ENCODE measurements at places on chromosomes 1 and 21.

DNA sequence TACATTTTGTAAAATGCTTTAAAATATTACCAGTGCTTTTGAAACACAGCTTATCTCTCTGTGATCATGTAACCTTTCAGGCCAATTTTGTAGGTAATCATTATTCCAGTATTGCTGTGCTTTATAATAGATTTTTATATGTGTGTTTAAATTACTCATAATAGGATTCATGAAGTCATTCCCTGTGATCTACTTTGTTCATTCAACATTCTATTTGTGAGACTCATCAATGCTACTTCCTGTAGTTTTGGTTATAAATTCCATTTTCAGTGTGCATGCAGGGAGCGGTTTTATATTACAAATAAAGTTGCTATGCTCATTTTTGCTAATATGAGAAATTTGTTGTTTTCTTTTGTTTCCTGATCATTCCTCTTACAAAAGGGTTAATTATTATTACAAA, 4.1 kb upstream of the OR2M5 start:
- DNase-seq: no peak

GRCh38 chr1:96962216-96962615, 240.6 kb downstream of the PTBP2 start:
- no peak for DNase-seq

DNA sequence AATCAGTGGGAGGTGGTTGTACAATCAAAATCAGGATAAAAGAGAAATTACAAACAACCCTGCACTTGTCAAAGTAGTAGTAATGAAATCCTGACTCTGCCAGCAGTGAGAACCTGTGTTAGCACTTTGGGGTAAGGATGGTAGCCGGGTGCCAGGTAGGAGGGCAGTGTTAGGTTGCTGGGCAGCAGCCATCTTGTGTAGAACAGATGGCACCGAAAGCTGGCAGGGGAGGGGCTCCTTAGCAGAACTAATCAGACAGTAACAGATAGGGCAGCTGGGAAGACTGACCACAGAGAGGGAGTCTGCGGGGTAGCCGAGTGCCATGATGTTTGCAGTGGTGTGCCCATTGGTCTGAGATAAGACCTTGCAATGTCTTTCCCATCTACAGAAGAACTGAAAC, 137.3 kb downstream of the SDCCAG8 start:
- no peak for DNase-seq

- DNase-seq: no peak
Measured at GRCh38 chr1:31886866-31887265, 51.3 kb downstream of the PTP4A2 start.

DNA sequence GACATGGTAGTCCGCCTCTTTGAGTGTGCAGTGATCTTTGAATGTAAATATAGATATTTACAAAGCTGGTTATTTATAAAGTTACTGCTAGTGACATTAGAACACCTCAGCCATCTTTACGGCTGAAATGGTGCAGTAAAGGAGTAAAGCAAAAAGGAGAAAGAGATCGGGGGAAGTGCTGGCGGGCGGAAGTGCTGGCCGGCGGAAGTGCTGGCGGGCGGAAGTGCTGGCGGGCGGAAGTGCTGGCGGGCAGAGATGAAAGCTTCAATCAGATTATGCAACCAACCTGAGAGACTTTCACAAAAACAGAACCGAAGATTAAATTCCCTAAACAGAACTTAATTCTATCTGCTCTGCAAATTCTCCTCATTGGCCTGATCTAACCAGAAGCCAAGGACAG, 1.4 kb upstream of the OR14A16 start:
- no peak for DNase-seq

GRCh38 chr1:232925421-232926220, 24.8 kb upstream of the NTPCR start:
- no peak for DNase-seq

GRCh38 chr21:46269466-46269865, 15.9 kb downstream of the MCM3AP start:
- no peak for DNase-seq

Data from activated effector memory CD4-positive, alpha-beta T cell treated with Interleukin-2 at 50 U/mL for 16 hours (primary cell).